Right ventricle myocardium inferior (tissue), 1 donor: ENCODE measurements at places on chromosomes 7 and 10. TPM values are rescaled to one million over a fixed set of nuclear protein-coding genes. Genes with fewer than 3 reads are reported as not detected.

The TEX36 gene
- not detected for total RNA-seq

The KMT2E gene
- total RNA-seq, result 35.1 TPM

The PLEKHS1 gene
- not detected for total RNA-seq

The GPR141 gene
- total RNA-seq, result 0.60 TPM

The TAS2R41 gene
- not detected for total RNA-seq

The RAB11FIP2 gene
- 12.8 TPM for total RNA-seq

The EBLN1 gene
- total RNA-seq, result not detected

The AASS gene
- 19.2 TPM for total RNA-seq
